Thoracic aorta (tissue), 2 donors: ENCODE measurements at places on chromosomes 1 and 21. TPM values are rescaled to one million over a fixed set of nuclear protein-coding genes. Genes with fewer than 3 reads are reported as not detected.

Gene AIRE
- not detected for total RNA-seq

Gene COL6A1
- 1,189 TPM for total RNA-seq

Gene KIAA1614
- 9.8 TPM for total RNA-seq

Gene KRTAP7-1
- not detected for total RNA-seq

Gene SELP
- 9.3 TPM for total RNA-seq

Gene TNFAIP8L2
- 14.1 TPM for total RNA-seq

DNA sequence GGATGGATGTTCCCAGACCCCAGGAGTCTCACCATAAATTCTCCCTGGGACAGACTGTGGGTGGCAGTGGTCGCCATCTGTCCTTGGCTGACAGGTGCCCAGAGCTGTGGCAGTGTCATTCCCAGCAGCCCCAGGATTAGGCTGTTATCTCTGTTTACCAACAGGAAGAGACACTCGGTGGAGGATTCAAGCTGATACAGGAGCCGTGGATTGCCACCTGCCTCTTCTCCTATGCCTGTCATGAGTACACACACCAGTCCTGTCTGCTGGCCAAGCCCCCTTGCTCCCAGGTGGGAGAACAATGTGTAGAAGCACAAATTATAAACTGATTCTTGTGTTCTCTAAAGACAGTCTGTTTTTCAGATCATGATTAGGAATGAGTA, 152.6 kb downstream of the ETS2 start:
- DNase-seq: no peak

GRCh38 chr1:60978421-60979357, 103.7 kb upstream of the NFIA start:
- DNase-seq: no peak

DNA sequence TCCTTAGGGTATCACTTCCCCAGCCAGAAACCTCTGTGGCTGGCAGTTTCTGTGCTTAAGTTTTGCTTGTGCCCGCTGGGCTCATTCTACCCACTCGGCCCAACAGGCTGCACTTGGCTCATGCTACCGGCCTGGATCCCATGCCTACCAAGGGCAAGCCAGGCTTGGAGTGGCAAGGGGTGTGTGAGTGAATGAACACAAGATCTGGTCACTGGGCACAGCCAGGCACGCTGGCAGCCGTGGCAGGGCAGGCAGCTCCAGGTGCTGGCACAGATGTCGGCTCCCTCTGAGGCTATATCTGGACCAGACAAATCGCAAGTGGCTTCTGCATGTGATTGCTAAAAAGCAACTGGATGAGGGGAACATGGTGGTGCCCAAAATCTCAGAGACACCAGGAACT, 740.5 kb upstream of the B3GALT2 start:
- no peak for DNase-seq

DNA sequence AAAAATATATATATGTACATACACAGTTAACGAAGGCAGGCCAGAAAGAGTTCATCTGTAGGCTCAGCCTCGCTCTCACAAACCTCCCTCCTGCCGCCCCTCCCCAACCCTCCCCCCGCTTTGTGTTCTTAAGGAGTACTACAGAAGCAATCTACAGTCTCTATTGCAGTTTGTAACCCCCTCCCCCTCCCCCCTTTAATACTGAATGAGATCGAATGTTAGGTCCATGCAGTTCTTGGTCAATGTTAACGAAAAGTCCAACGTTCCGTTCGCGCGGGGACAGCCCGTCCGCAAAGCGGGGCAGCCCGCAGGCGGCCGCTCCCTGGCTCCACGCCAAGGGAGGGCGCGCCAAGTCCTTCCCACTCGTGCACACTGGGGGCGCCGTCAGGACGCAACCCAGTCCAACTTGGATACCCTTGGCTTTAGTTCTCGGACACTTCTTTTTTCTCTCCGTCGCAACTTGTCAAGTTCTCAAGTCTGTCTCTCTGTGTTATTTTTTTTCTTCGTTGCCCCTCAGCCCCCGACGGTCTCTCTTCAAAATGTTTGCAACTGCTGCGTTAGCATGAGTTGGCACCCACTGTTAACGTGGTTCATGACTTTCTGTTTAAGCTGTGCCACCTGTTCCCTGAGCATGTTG, 2.2 kb downstream of the JUN start:
- DNase-seq: no peak

DNA sequence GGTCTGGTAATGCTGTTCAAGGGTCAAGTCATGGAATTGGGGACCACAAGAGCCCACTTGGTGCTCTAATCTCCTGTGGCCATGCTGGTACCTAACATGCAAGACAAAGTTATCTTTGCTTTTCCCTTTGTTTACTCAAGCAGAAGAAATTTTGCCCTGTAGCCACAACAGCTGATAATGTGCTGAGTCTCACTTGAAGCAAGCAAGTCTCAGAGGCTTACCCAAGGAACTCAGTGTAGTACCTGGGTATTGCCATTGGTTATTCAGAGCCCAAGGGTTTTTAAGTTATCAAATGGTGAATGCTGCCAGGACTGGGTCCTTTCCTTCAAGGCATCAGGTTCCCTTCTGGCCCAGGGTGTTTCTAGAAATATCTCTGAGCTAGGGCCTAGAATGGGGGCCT, 198.9 kb upstream of the RNPC3 start:
- no peak for DNase-seq

GRCh38 chr1:184409011-184409410, 22.2 kb downstream of the C1orf21 start:
- no peak for DNase-seq

GRCh38 chr21:44993321-44994046, 53.7 kb downstream of the SLX9 start:
- no peak for DNase-seq

GRCh38 chr1:14602136-14602535, 3.7 kb downstream of the KAZN start:
- no peak for DNase-seq

- no peak for DNase-seq
Measured at GRCh38 chr1:54559111-54559548, 11.1 kb downstream of the ACOT11 start.

DNA sequence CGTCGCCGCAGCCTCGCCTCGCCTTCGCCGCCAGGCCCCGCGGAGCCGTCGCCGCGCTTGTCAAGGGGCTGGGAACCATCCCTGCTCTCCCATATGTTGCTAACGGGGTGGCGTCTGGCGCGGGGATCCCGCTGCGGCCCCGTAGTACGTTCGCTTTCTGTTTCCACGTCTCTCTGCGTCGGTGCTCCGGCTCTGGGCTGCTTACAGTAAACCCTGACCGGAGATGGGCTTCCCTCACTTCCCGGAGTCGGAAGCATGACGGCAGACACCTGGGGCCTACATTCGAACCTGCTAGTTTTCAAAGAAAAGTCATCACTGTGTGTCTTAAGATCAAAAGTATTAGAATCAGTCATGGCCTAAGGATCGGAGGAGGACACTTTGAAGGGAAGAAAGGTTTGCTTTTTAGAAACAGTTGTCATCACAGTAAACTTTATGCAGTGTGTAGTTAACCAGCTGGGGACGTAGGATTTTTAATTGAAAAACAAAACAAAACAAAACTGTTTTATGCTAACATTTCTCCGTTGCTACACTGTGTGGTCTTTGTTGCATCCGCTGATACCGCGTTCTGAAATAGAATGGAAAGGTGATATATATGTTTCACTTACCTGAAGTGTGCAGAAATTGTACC, 69.0 kb downstream of the SLC35A3 start:
- DNase-seq: no peak

DNA sequence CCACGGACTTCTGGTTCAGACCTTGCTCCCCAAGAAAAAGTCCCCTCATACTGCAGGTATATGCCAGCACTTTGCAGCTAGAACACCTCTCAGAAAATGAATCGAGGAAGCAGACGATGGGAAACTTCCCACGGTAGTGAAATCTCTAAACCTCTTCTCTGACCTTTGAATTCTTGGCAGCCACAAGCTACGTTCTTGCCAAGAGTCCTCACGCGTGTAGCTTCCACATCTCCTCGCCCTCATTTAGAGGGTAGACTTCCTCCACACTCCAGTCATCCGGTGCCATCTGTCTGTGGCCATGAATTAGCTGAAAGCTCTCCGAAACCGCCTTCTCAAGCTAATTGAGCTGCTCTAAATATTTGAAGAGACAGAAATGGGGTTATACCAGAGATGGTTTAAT, 127.8 kb downstream of the RGS7 start:
- DNase-seq: no peak

DNA sequence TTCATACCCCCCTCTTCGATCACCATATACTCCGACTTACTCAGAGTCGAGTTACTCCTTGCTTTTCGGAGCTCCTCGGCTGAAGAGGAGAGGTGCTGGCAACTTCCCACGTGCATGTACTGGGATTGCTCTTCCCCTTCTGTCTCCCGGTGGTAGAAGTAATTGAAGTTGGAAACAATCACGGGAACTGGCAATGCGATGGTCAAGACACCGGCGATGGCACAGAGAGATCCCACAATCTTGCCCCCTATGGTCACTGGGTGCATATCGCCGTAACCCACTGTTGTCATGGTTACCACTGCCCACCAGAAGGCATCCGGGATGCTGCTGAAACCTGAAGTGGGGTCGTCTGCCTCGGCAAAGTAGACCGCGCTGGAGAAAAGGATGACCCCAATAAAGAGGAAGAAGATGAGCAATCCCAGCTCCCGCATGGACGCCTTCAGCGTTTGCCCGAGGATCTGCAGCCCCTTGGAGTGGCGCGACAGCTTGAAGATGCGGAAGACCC, 1.5 kb downstream of the KCNA3 start:
- no peak for DNase-seq

GRCh38 chr1:16970132-16970910, 10.1 kb downstream of the MFAP2 start:
- DNase-seq: no peak

- DNase-seq: no peak
Measured at GRCh38 chr1:62263006-62263813, 56.0 kb downstream of the KANK4 start.

GRCh38 chr1:34770891-34771504, 10.0 kb upstream of the GJB3 start:
- no peak for DNase-seq

DNA sequence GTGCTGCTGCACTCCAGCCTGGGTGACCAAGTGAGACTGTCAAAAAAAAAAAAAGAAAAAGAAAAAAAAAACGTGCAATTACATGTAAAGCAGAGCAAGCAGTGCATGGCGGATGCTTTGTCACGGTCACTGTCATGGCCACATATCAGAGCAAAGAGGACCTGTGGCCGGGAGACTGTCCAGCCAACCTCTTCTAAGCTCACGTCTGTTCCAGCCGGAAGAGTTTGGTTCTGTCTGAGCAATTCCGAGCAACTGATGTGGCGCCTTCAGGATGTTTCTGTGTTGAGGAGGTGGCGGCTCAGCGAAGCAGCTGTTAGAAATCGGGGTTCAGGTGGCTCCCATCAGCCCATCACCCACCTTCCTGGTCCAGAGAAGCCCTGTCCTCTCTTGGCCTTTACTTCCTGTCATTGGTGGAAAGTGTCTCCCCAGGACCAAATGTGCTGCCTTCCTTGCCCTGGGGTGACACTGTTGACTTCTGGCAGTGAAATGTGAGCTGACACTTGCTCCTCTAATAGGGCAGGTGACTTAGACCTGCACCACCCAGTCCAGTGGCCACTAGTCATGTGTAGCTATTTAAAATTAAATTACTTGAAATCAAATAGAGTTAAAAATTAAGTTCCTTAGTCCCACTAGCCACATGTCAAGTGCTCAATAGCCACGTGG, 59.9 kb downstream of the ARHGEF10L start:
- no peak for DNase-seq

DNA sequence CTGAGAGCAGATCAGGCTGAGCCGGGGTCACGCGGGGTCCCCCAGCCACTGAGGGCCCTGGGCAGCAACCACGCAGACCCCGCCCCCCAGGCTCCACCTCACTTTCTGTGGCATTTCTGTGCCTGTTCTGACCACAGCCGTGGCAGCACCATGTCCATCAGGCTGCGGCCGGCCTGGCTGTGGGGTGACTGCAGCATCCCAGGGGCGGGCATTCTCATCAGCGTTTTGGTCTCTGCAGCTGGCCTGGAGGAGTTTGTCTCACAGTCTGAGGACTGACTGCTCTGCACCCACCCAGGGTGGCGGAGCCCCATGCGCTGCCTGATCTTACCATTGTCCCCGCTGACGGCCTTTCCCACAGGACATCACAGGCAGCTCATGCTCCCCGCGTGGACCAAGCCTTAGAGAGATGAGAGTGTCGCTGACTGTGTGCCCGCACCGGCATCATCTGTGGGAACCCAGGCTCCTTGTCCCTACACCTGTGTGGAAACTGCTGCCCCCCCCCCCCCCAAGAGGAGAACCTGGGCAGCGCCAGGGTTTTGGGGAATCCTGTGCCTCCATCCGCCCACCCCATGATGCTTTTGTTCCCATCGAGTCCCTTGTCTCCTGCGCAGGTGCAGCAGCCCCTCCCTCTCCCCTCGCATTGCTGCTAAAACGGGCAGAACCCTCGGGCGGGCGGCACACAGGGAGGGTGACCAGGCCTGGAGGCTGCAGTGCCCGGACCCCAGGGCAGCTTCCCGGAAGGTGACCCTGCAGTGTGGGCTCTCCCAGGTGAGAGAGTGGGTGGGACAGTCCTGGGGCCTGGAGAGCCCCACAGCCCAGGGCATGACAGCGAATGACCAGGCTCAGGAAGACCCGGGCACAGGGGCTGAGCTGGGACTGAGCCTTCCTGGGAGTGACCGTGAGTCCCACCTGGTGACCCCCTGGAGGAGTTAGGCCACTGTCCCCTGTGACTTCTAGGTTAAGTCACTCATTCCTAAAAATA, 1.8 kb downstream of the KRTAP10-1 start:
- no peak for DNase-seq

- DNase-seq: no peak
Measured at GRCh38 chr1:184888505-184888904, 85.8 kb downstream of the NIBAN1 start.

DNA sequence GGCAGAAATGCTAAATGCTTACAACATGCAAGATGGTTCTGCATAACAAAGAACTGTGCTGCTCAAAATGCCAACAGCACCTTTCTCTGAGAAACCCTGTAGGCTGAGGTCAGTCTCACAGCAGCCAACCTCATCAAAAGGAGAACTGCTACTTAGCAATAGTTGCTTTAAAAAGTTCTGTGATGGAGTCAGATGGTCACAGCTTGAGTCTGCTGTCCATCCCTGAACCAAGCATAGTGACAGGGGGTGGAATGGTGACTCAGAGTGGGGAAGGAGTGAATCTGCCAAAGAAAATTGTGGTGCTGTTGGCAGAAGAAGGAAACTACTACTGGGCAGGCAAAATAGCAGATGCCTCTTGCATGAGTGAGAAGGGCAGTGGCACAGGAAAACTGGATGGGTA, 106.0 kb upstream of the FAM78B start:
- no peak for DNase-seq

- DNase-seq: no peak
Measured at GRCh38 chr1:42933610-42934491, 24.8 kb downstream of the SLC2A1 start.

DNA sequence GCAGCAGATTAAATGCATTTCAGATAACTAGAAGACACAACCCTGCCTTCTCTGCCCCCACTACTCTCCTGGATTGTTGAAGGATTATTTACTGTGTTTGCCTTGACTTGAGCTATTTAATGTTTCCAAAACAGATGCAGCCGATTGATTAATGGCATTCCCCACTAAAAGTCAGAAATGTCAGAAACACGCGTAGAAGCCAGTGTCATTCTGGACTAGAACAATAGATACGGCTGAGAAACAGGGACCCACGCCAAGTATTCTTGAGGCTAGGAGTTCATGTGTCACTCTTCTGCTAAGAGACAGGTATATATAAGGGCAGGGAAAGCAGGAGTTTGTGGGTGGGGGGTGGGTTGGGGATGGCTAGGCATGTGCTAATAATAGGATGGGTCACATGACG, 366.7 kb upstream of the PROX1 start:
- no peak for DNase-seq

- no peak for DNase-seq
Measured at GRCh38 chr1:183082650-183083049, 59.4 kb downstream of the LAMC1 start.

- DNase-seq: no peak
Measured at GRCh38 chr1:33908324-33908956, 44.6 kb downstream of the HMGB4 start.

GRCh38 chr1:100328133-100328532, 24.2 kb upstream of the CDC14A start:
- no peak for DNase-seq
